HFFc6 (cell line): ENCODE measurements at places on chromosomes 12 and 14. TPM values are rescaled to one million over a fixed set of nuclear protein-coding genes. Genes with fewer than 3 reads are reported as not detected.
A peak's percentile ranks its signal among the peaks of the same experiment; 100 is the strongest.

- no peaks in the 10 kb centered on the region; the same call in 1 of the 2 replicates for H3K27me3 ChIP-seq
- H3K4me3 ChIP-seq = no peak overlapping the region; the same call in 1 of the 2 replicates
These were observed 75.0 kb upstream of the DYNC1H1 start for GRCh38 chr14:101889366-101889765.

DNA sequence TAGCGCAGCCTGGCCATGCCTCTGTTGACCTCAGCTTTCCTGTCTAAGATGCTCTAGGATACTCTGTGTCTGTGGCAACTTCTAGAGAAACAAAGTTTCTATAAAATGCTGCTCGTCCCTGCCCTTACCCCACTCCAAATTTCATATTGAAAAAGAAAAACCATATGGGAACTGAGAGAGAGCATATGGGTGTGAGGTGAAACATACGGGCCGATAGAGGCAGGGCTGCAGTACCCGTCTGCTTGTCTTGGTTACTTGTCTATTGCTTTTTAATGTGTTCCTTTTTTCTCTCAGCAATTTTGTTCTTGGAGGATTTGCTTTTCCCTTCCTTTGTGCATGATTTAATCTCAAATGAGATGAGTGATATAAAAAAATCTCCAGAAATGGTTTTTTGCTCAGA is 113.0 kb downstream of the SRGAP1 start:
- H3K4me3 ChIP-seq = no peak overlapping the region
- no peak overlapping the region for H3K27ac ChIP-seq
- H3K4me1 ChIP-seq = peaks cover 55% of the 10 kb centered on the region
- peaks cover 20% of the 10 kb centered on the region for H3K36me3 ChIP-seq

DNA sequence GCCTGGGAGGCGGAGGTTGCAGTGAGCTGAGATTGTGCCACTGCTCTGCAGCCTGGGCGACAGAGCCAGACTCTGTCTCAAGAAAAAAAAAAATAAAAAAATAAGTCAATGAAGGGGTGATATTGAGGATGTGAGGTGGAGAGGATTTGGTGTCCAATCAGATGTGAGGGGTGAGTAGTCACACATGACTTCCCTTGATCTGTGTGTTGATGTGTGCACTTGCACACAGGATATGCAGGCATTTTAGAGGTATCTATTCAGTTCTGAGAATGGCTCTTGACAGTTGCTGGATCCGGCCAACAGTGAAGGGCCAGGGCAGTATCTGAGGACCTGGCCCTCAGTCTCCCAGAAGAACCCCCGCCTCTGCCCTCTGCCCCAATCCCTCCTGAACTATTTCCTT is 7.8 kb upstream of the SP7 start:
- DNase-seq = no peak
- peaks cover 11% of the 10 kb centered on the region for H3K27me3 ChIP-seq
- no peaks in the 10 kb centered on the region for H3K36me3 ChIP-seq
- peak overlapping the region; percentile 64; the same call in 1 of the 2 replicates for H3K4me3 ChIP-seq
- H3K27ac ChIP-seq = no peak overlapping the region

- H3K4me1 ChIP-seq = no peaks in the 10 kb centered on the region
- DNase-seq = no peak
- peaks cover 1% of the 10 kb centered on the region; the same call in 1 of the 2 replicates for H3K27me3 ChIP-seq
- no peak overlapping the region for H3K4me3 ChIP-seq
- no peak overlapping the region for H3K27ac ChIP-seq
These were observed 12.8 kb upstream of the YARS2 start for GRCh38 chr12:32768518-32768917.

The LDHB gene
- total RNA-seq = 792 and 852 TPM in 2 replicates
